ENCODE measurements at places on chromosomes 7 and 10.

GRCh38 chr7:122307228-122307621 lies 2.7 kb upstream of the FEZF1 start:
- no peak for DNase-seq

GRCh38 chr7:45053401-45053800 lies 35.4 kb downstream of the NACAD start:
- DNase-seq: no peak

- DNase-seq: no peak
These were observed 112.8 kb upstream of the KCND2 start for GRCh38 chr7:120160166-120160565.

GRCh38 chr7:44073664-44074348 lies 8.4 kb upstream of the PGAM2 start:
- peak; percentile 58 for DNase-seq

GRCh38 chr10:114022766-114023597 lies 20.7 kb upstream of the ADRB1 start:
- DNase-seq: no peak

- DNase-seq: no peak
These were observed 145.6 kb downstream of the ADARB2 start for GRCh38 chr10:1591742-1592141.

DNA sequence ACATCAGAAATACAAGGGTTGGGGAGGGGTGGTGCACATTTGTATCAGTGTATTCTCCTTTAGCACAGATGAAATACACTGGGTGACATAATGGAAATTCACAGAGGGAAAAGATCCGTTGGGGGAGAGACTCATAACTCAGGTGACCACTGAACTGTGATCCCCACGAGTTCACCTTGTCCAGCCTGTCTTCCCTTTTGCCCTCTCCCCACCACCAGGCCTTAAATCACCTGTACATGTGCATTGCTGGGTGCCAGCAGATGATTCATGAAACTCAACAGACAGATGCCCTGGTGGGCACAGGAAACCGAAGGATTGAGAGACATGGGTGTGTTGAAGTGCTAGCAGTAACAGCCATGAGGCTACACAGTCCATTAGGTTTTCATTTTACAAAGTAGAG lies 253.3 kb downstream of the PLXNA4 start:
- DNase-seq: no peak

- DNase-seq: no peak
These were observed 9.3 kb upstream of the COBL start for GRCh38 chr7:51325908-51326307.

- no peak for DNase-seq
These were observed 220.6 kb upstream of the FOXK1 start for GRCh38 chr7:4461531-4461930.

Data from substantia nigra (tissue), 51 donors.